Posterior vena cava (tissue), 2 donors: ENCODE measurements at places on chromosomes 1 and 21. TPM values are rescaled to one million over a fixed set of nuclear protein-coding genes. Genes with fewer than 3 reads are reported as not detected.

GRCh38 chr1:114353262-114353661 lies 157.7 kb downstream of the TRIM33 start:
- no peak for DNase-seq

DNA sequence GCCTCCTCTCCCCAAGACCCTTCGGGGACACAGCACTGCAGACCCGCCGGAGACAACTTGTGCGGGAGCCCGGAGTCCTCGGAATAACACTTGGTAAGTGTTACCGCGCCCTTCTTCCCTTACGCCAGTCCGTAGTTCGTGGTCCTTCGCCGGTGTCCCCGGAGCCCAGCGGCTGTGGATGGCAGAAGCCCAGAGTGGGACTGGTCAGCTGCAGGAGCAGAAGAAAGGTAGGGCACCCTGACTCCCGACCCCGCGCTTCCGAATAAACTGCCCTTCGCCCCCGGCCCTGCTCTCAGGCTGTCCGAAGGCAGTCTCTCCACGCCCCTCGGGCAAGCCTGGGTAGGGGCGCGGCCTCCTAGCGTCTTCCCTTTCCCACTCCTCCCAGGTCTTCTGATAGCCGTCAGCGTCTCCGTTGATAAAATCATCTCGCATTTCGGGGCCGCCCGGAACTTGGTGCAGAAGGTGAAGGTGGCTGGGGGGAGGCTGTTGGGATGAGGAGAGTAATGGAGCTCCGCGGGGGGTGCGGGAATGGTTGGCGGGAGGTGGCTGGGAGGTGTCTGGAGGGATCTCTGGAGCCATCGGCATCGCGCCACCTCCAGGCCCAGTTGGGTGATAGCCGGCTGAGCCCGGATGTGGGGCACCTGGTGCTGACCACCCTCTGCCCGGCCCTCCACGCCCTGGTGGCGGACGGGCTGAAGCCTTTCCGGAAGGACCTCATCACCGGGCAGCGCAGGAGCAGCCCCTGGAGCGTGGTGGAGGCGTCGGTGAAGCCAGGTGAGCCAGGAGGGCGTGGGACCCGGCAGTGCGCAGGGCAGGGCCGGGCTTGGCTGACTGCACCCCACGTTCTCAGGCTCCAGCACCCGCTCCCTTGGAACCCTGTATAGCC lies 4.3 kb downstream of the RUSC1 start:
- peak; percentile 86 for DNase-seq

- DNase-seq: no peak
Measured at GRCh38 chr1:23977854-23978191, 2.3 kb downstream of the SRSF10 start.

GRCh38 chr21:31922881-31923280 lies 50.1 kb downstream of the HUNK start:
- no peak for DNase-seq

- DNase-seq: no peak
Measured at GRCh38 chr1:10678852-10679251, 117.6 kb downstream of the CASZ1 start.

DNA sequence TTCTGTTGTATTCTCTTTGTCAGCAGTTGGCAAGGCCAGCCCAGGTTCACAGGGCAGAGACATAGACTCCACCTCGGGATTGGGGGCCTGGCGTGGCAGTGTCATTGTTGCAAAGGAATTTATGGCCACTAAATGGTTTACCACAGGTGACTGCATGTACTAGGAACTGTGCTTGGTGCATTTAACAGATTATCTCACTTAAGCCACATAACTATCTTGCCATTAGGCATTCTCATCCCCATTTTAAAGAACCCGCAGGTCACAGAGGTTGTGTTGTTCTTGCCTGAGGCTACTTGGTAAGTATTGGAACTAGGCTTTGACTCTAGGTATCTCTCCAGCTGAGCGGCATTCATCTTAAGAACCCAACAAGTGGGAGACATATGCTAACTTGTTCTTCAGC lies 9.7 kb downstream of the TLCD4 start:
- no peak for DNase-seq

- DNase-seq: peak; percentile 25
Measured at GRCh38 chr1:230266456-230266855, 159.7 kb downstream of the PGBD5 start.

GRCh38 chr1:154736841-154737240 lies 128.9 kb upstream of the ADAR start:
- DNase-seq: peak; percentile 63

GRCh38 chr1:45925728-45926287 lies 122.4 kb downstream of the MAST2 start:
- no peak for DNase-seq

The S100A12 gene
- total RNA-seq: 34.4 TPM

GRCh38 chr1:57672346-57673140 lies 248.7 kb upstream of the DAB1 start:
- DNase-seq: no peak

- DNase-seq: no peak
Measured at GRCh38 chr1:97209381-97209957, 487.9 kb downstream of the PTBP2 start.

- DNase-seq: no peak
Measured at GRCh38 chr21:36965720-36966065, 776 bp downstream of the HLCS start.

- DNase-seq: no peak
Measured at GRCh38 chr21:45464309-45464708, 59.3 kb downstream of the COL18A1 start.
